NCI-H2029 treated with DMSO at 0.1 percent for 48 hours (cell line): ENCODE measurements at places on chromosomes 3 and 15.
A peak's percentile ranks its signal among the peaks of the same experiment; 100 is the strongest.

GRCh38 chr3:133377396-133377795 lies 22.5 kb upstream of the BFSP2 start:
- no peak for DNase-seq

- DNase-seq = peak; percentile 40
These were observed 114.7 kb upstream of the ALDH1A3 start for GRCh38 chr15:100764778-100765466.

DNA sequence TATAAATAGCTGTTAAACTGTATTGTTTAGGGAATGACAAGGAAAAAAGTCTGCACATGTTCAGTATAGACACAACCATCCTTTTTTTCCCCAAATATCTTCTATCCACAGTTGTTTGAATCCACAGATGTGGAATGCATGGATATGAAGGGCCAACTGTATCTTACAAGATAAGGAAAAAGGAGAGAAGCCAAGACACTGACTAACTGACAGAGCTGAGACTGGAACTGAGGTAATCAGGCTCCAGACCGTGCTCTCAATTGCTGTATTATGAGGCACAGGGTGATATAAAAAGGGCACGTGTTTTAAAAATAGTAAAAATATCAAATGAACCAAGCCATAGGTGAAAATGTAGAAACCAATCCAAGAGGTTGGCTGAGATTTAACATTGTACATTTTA lies 49.0 kb downstream of the DHX36 start:
- DNase-seq = no peak

DNA sequence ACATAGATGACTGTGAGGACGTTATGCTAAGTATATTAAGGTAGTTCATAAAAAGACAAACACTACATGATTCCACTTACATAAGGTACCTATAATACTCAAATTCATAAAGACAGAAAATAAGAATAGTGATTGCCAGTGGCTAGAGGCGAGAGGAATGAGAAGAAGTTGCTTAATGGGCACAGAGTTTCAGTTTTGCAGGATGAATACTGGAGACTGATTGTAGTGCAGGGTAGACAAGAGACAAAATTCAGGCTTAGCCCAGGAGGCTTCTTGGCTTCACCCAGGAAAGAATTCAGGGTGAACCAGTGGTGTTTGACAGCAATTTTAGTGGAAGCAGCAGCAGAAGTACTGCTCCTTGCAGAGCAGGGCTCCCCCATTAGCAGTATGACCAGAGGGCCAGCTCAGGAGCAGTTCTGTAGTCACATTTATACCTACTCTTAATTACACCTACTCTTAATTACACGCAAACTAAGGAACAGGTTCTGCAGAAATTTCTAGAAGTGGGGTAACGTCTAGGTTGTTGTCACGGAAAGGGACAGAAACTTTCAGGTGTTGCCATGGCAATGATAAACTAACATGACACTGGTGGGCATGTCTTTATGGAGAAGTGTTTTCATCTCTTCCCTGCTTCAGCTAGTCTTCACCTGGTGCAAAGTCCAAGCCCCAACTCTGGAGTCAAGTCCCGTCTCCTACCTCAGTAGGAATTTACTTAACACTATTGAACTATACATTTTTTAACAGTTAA lies 55.2 kb downstream of the TBL1XR1 start:
- DNase-seq = no peak

- no peak for DNase-seq
These were observed 160.4 kb downstream of the VGLL3 start for GRCh38 chr3:86830566-86830965.

DNA sequence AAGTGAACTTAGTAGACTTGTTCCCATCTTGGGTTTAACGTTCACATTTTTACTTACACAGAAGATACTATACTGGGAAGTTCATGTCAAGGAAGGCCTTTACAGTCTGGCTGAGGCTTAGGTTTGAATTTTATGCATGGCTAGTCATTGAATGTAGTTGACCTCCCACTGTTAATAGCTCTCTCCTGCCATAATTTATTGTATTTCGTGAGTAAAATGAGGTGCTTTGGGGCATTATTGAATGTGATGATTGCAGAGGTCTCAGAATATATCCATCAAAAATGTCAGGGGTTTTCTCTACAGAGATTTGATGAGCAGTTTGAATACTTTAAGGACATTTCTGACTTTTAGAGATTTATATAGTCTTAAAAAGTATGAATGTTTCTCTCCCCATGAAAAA lies 356.6 kb upstream of the GRM7 start:
- DNase-seq = no peak

- DNase-seq = no peak
These were observed 3.2 kb downstream of the ITGB5 start for GRCh38 chr3:124883766-124884473.

DNA sequence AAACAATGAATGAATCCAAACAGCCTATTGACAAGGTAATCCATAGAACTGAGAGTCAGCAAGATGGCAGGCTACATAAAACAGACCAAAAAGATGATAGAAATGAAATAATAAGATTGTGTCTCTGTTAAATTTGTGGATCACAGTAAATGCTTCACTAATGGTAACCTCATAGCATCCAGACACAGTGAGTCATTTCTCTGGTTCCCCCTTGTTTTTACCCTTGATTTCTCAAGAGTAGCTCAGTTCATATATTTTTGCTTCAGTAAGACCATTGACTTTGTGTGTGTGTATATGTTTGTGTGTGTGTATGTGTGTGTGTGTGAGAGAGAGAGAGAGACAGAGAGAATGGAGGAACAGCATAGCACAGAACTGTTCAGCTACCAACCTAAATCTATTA lies 546.9 kb downstream of the RBMS3 start:
- no peak for DNase-seq

- no peak for DNase-seq
These were observed 364.5 kb upstream of the EPHA3 start for GRCh38 chr3:88742674-88743507.

- DNase-seq = no peak
These were observed 140.2 kb upstream of the STT3B start for GRCh38 chr3:31392568-31392967.

DNA sequence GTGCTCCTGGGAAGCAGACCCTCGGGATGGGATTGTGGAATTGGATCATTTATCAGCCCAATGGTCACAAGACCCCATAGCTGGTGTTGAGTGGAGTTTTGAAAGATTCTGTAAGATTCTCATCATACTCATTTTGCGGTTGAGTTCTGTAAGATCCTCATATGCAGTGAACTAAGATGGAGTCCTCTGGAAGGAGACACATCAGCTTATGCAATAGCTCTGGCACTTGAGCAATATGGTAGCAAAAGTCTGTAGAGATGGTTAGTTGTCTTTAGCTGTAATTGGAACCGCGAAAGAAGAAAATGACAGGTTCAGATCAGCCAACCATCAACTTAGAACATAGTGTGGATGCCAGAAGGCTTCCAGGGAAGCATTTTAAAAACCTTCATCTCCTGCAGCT lies 184.5 kb upstream of the TSC22D2 start:
- DNase-seq = no peak

DNA sequence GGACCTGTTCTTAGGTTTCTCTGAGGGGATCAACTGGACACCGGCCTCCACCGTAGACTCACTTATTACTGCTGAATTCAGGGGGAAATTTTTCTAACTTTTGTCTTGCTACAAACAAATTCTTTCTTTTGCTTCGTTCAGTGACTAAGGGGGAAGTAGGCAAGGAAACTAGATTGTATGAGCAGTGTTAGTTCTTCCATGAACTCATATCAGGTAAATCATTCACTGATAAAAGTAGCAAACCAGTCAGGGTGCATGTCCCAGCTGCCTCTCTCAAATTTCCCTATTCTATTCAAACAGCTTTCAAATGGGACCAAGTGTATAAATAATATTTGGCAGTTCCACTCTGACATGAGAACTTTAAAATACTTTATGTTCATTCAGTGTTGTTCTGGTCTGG lies 7.3 kb upstream of the CCDC13 start:
- no peak for DNase-seq

DNA sequence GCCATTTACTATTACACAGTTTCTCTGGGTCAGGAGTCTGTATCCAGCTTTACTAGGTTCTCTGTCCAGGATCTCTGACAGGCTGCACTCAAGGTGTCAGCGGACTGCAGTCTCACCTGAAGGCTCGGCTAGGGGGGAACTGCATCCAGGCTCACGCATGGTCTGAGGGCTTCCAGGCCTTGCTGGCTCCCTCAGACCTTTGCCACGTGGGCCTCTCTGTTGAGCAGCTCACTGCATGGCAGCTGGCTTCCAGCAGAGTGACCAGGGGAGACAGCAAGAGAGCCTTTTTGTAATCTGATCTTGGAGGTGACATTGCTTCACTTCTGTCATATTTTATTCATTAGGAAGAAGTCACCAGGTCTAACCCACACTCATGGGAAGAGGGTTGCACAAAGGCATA lies 152.3 kb downstream of the CACNA2D3 start:
- DNase-seq = no peak

DNA sequence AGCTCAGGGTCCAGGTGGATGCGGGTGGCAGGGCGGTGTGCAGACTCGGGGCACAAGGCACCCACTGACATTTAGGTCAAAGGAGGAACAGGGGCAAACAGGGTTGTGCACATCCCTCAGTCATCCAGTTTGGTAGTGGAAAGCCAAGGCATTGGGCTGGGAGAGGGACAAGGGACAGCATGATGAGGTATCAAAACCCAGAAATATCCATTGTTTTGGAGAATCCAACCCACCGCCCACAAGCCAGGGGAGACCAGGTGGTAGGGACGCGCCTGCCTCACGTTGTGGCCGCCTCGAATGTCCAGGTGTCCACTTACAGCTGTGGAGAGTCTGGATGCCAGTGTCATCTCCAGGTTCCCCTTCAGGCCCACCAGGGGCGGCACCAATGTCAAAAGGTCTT lies 33.3 kb downstream of the SLC41A3 start:
- DNase-seq = no peak

- no peak for DNase-seq
These were observed 55.4 kb upstream of the KCNMB2 start for GRCh38 chr3:178480795-178481194.

DNA sequence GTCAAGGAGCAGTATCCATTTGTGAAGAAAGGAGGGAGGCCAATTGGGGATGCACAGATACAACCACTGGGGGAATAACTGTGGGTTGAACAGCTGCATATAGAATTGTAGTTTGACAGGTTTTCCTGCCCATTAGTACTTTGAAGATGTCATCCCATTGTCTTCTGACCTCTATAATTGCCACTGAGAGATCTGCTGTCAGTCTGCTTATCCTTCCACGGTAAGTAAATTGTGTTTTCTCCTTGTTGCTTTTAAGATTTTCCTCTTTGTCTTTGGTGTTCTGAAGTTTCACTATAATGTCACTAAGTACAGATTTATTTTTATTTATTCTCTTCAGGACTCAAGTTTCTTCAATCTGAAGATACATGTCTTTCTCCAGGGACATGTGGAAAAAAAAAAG lies 56.6 kb downstream of the MOBP start:
- no peak for DNase-seq

DNA sequence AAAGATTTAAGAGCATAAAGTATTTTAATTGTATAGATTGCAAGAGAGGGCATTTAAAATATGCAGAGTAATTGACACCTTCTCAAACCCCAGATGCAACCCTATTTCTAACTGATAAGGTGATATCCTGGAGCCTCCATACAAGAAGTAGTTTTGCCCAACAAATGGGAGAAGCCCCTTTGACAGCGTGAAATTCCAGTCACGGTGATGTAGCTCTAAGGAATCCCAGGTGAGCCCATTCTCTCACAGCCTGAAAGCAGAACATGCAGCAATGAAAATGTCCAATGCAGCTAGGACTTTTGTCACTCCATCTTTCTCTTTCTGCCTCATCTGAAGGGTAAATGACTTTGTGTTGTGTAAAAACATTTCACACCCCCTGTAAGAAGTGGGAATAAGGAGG lies 96.4 kb downstream of the TMEM212 start:
- no peak for DNase-seq

- DNase-seq = no peak
These were observed 94.8 kb downstream of the FMN1 start for GRCh38 chr15:33099739-33100138.

DNA sequence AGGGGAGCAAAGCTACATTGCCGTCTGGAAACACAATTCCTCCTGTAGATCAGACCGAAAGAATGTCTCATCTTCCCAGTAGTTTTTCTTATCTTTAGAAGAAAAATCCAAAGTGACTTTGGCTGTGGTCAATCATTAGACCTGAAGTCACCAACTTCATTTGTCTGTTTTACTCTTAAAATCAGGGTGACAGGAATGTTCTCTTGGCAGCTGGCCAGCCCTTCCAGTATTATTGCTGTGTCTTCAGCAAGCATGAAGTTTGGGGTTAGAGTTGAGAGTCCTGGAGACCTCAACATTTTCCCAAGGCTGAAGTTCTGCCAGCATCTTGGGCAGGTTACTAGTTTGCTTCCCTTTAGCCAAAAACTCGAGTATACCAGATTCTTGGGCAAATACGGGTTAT lies 32.5 kb downstream of the RSL24D1 start:
- DNase-seq = no peak

- DNase-seq = no peak
These were observed 78.7 kb downstream of the ITPR1 start for GRCh38 chr3:4571690-4572334.

DNA sequence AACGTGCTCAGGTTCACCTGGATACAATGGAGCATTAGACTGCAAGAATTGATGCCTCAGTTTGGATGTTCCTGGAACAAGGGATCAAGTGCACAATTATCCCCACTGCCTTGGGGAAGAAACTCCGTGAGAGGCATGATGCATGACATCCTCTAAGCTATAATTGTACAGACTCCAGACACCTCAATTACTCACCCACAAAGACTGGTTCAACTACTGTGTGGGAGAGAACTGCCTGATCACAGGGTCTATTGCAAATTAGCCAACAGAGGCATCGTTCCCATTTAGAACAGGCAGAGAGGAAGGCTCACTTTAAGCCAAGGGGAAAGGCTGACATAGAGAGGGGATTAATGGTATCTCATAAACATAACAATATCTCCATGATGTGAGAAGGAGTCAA lies 43.5 kb downstream of the ARRDC4 start:
- no peak for DNase-seq

GRCh38 chr15:57784081-57784511 lies 77.6 kb downstream of the POLR2M start:
- no peak for DNase-seq

DNA sequence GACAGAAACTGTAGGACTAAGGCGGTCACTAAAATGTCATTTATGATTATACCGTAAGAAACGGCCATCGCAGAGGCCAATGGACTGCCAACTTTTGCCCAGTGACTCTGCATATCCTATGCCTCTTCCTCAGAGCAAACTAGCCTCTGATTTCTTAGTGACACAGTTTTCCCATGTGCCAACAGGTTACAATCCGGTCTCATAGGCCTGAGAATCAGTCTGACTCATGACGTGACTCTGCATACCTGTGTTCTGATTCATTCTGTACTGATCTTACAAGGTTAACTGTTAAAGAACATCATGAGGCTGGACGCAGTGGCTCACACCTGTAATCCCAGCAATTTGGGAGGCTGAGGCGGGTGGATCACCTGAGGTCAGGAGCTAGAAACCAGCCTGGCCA lies 17.8 kb downstream of the RUBCN start:
- DNase-seq = no peak
